WTC11 (cell line): ENCODE measurements at places on chromosomes 2 and 18. TPM values are rescaled to one million over a fixed set of nuclear protein-coding genes. Genes with fewer than 3 reads are reported as not detected.

The SERPINB8 gene
- total RNA-seq, result 0.46 to 0.73 TPM (median 0.57 TPM) in 3 replicates

DNA sequence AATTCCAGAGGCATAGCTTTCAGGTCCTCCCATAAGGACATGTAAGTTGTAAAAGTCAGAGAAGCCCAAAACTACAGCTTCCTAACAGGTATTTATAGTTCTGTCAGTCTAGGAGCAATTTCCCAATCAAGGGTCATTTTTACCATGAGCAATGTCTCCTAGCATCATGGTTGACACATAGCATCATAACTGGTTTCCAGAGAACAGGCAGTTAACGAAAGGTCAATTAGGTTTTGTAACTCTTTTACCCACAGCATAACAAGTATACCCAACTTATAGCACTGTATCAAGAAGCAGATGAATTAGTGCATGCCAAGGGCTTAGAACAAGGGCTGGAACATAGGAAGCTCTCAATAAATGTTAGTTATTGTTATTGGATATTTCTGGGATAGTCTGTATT lies 110.1 kb downstream of the MREG start:
- H3K36me3 ChIP-seq, result no peaks in the 10 kb centered on the region
- H3K4me3 ChIP-seq, result no peak overlapping the region
- H3K27ac ChIP-seq, result no peak overlapping the region

GRCh38 chr2:19982268-19982667 lies 7.6 kb downstream of the WDR35 start:
- H3K27me3 ChIP-seq, result no peaks in the 10 kb centered on the region
- H3K36me3 ChIP-seq, result peaks cover 29% of the 10 kb centered on the region
- H3K4me3 ChIP-seq, result no peak overlapping the region
- DNase-seq, result no peak
- no peaks in the 10 kb centered on the region for H3K4me1 ChIP-seq

DNA sequence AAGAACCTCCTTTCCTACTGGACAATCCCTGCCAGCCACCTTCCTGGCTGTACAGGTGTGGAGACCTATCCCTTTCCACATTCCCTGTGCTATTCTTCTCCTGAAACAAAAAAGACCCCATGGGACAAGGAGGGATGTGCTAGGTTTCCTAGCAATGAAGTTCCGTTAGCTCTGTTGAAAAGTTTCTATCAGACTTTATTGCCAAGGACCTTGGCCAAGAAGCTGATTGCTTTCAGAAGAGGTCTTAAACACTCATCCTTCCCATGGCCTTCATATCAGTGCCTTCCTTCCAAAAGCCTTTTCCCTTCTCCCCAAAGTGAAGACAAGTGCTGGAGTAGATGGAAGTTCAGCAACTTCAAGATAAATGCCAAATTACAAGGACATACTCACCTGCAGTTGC lies 194.8 kb downstream of the AGPS start:
- H3K4me3 ChIP-seq, result no peak overlapping the region
- peaks cover 3% of the 10 kb centered on the region for H3K27me3 ChIP-seq
- DNase-seq, result no peak
- H3K4me1 ChIP-seq, result no peaks in the 10 kb centered on the region

GRCh38 chr2:14543284-14543683 lies 89.2 kb upstream of the LRATD1 start:
- no peak overlapping the region for H3K4me3 ChIP-seq
- H3K36me3 ChIP-seq, result peaks cover 6% of the 10 kb centered on the region
- H3K4me1 ChIP-seq, result no peaks in the 10 kb centered on the region
- DNase-seq, result no peak

GRCh38 chr2:236997069-236997715 lies 88.5 kb upstream of the COPS8 start:
- DNase-seq, result no peak
- no peak overlapping the region for H3K4me3 ChIP-seq
- H3K36me3 ChIP-seq, result peaks cover 27% of the 10 kb centered on the region
